ENCODE measurements at places on chromosomes 12 and 14.
A peak's percentile ranks its signal among the peaks of the same experiment; 100 is the strongest.

GRCh38 chr12:125069616-125070015 is 4.4 kb downstream of the AACS start:
- no peak for DNase-seq

- DNase-seq: no peak
These were observed 48.6 kb downstream of the CACNA1C start for GRCh38 chr12:2101359-2101758.

- DNase-seq: no peak
These were observed 33.7 kb upstream of the ADAMTS20 start for GRCh38 chr12:43585676-43586075.

DNA sequence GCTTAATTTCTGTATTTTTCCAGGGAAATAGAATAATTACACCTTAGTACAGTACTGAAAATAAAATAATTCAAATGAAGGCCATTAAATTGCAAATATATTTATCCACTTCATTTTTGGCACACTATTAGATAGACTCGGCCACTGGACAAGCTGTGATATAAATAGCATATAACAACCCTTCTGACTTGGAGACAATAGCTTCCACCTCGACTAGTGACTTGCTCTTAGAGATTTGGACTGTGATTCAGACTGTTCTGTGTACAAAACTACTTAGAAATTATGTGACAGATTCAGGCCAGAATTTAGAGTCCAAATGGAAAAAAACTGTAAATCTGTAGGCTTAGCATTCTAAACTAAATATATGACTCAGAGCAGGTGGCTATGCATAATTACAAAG is 949.9 kb downstream of the LRFN5 start:
- DNase-seq: no peak

DNA sequence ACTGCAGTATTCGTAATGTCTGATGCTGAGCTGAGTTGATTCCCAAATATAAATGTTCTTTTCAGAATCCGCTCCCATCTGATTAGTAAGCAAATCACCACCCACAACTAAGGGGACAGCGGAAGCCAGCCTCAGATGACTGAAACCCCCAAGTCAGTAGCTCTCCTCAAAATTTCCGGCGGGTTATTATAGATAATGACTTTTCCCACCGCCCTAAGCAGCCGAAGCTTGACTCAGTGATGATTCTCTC is 469 bp upstream of the LRFN5 start:
- DNase-seq: no peak

DNA sequence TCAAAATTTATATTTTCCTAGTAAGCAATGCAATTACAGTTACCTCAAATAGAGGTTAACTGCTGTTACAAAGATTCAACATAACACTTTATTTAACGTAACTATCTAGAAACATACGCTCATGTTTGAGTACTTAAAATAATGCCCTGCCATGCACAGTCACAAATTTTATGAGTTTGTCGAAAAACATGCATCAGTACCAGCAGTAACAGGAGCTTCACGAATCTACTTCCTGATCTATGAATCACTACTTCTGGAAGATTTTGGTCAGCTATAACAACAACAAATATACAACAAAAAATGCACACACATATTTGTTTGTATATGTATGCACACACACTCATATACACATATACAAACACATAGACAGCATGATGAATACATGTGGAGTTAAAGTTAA is 881.8 kb downstream of the FSCB start:
- DNase-seq: no peak

- no peak for DNase-seq
These were observed 9.2 kb upstream of the MYF6 start for GRCh38 chr12:80698256-80698655.

- DNase-seq: peak; percentile 91
These were observed 539 bp upstream of the HMGA2 start for GRCh38 chr12:65823513-65824375.

- DNase-seq: no peak
These were observed 46.0 kb downstream of the SMIM41 start for GRCh38 chr12:52125476-52125900.

DNA sequence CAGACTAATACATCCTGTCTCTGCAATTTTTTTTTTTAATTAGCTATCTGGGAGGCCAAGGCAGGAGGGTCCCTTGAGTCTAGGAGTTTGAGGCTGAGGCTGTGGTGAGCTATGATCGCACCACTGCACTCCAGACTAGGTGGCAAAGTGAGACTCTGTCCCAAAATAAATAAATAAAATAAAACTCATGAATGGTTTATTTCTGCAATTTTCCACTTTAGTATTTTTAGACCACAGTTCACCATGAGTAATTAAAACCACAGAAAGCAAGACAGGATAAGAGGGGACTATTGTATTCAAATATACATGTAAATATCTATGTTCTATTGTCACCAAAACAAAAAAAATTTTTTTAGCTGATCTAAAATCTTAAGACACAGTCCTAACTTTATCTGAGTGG is 17.8 kb downstream of the TAOK3 start:
- DNase-seq: no peak

GRCh38 chr14:104341532-104342434 is 203.4 kb downstream of the KIF26A start:
- peak; percentile 92 for DNase-seq

GRCh38 chr12:113658006-113658655 is 186.5 kb upstream of the LHX5 start:
- DNase-seq: no peak

DNA sequence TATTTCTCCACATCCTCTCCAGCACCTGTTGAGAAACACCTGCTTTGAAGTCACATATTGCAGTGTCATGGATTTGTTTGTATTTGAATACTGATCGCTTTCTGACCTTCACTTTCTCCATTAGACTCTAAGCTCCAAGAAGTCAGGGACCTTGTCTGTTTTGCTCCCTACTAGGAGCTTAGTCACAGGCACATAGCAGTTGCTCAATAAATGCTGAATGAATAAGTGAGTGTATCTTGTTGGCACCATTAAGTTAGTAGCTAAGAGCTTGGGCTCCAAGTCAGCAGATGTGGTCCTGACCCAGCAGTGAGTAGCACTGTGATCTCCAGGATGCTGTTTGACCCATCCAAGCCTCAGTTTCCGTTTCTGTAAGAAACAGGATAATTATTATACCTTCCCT is 10.1 kb downstream of the MVK start:
- DNase-seq: no peak

GRCh38 chr14:71163842-71164629 is 256.8 kb downstream of the PCNX1 start:
- DNase-seq: no peak

DNA sequence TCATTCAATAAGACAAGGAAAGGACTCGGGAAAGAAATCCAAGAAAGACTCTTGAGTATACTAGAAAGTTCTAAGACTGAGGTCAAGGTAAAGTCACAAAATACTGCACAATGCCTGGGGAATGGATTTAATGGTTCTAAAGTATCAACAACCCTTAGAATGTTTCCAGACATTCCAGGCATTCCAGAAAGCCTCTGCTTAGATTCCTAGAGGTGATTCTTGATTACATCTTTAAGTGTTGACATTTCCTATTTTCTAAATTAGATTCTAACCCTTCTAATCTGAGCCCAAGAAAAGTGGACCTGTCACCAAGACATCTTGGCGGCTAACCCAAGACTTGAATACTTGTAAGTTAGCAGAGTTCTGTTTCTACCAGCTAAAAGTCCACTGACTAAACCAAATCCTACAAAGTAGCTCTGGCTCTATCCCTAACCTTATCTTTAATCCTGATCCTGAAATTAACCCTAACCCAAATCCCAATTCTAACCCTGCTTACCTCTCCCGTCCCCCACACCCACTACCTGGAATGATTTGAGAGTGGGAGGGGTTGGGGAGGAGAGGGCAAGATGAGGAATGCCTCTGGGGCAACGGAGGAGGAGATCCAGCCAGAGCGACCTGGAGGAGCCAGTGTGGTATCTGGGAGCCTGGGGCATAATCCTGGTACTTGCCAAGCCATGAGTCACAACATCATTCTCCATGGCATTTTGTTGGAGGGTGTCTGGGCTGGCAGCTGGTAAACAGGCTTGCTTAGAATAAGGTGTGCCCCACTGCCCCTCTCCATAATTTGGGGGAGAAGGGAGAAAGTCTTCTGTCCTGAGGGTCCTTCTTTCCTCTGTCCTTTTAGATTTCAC is 93.4 kb upstream of the HOXC13 start:
- peak; percentile 30 for DNase-seq

DNA sequence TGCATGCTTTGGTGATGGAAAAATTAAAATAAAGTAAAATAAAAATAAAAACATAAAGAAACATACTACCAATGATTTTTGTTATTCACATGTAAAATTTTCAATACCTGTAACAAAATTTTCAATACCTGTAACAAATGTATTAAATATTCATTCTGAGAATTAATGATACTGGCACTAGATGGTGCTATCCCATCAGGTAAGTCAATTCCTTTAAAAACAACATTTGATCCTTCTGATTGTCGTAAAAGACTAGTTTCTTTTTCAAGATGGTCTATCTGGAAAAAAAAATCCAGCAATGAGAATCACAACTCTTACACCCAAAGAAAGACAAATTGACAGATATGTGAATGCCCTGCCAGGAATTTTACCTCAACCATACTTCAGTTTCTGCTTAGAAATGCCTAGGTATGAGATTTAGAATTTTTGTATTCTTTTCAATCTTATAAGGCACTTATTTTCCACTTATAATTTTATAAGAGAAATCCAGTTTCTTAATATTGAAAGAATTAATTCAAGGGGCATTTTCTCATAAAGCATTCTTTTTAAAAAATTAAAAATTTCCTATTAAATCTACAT is 30.7 kb downstream of the CEP290 start:
- peak; percentile 81 for DNase-seq

GRCh38 chr12:79555028-79555925 is 135.5 kb downstream of the PAWR start:
- peak; percentile 55 for DNase-seq

DNA sequence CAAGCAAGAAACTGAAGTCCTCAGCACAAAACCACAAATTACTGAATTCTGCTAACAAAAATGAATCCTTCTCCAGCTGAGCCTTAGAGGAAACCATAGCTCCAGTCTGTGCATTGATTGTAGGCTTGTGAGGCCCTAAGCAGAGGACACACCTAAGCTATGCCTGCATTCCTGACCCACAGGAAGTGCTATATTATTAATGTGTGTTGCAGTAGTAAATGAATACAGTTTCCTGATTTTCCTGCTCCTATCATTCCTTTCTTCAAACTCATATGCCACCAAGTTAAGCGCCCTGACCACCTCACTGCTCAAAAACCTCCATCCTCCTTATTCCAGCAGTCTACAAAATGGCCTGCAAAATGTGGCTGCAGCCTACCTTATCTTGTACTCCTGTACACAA is 151.9 kb upstream of the ABCD2 start:
- DNase-seq: no peak

- no peak for DNase-seq
These were observed 440.8 kb downstream of the EGLN3 start for GRCh38 chr14:33510063-33510481.

- no peak for DNase-seq
These were observed 7.1 kb upstream of the OAS2 start for GRCh38 chr12:112971248-112971647.

GRCh38 chr12:47808050-47808449 is 11.7 kb downstream of the HDAC7 start:
- DNase-seq: no peak

GRCh38 chr14:79704041-79704807 is 507.1 kb downstream of the DIO2 start:
- DNase-seq: no peak

Measured in T47D (cell line).